T-helper 1 cell (primary cell): ENCODE measurements at places on chromosomes 11 and 22.

GRCh38 chr11:93652161-93652597 lies 9.3 kb upstream of the CEP295 start:
- no peak for DNase-seq

DNA sequence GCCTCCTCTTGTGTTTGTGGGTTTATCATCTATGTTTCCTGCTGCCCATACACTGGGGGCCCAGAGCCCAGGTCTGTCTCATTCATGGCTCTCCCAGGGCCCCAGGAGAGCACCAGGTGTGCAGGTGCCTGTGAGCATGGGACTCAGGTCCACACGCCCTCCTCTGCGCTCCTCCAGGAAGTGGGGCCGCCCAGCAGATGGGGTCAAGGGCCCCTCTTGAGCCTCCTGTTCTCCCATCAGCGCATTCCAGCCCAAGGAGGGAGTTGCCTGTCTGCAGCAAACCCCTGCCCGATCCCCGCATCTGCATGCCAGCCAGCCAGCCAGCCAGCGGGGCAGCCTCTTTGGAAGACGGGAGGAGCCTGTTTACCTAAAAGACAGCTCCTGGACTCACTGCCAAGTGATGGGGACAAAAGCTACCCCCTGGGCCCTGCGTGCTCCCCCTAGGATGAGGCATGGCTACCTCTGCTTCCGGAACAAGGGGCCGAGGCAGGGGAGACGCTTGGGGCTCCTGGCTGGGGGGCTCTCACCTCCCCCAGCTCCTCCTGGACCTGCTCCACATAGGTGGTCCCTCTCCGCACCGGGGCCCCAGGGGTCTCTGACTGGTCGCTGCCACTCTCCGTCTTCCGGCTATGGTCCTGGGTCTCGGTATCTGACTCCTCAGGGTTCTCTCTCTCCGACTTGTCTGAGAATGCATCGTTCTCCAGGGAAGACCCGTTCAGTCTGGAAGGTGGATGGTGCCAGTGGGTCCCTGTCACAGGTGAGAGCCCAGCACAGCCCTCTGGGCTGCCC lies 49.7 kb upstream of the CARS1 start:
- DNase-seq = no peak

DNA sequence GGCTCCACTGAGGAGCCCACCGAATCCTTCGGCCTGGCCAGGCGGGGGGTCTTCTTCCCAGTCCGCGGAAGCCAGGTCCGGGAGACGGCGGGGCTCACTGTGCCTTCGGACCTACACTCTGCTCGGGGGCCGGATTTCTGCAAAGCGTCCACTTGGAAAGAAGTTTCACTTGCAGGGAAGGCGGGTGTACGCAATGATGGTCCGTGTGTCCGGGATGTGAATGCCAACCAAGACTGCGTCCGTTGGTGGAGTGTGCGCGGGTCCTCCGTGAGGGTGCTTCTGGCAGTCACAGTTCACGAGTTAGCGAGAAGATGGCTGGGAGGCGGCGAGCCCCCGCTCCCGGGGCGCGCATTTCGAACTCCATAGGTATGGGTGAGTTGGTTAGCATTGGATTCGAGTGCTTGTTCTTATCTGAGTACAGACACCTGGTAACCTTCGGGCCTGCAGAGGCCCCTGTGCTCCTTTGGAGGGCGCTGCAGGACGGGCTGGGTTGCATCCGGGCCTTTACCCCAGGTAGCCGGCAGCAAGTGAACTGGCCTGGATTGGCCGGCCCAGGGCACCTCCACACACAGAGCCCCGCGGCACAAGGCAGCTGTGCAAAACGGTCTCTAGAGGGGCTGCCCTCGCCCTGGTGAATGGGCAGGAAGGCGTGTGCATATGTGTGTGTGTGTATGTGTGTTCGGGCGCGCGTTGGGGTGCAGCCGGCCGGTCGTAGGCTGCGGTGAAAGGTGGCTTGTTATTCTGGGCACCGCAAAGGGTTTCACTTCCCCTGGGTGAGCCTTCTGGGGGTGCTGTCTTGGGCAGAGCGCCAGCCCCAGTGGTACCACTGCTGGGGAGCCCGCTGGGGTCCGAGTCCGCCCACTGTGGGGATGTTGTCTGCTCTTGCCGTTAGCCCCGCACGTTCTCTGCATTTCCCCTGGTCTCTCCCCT lies 13.3 kb upstream of the CYP2R1 start:
- peak; percentile 51 for DNase-seq

DNA sequence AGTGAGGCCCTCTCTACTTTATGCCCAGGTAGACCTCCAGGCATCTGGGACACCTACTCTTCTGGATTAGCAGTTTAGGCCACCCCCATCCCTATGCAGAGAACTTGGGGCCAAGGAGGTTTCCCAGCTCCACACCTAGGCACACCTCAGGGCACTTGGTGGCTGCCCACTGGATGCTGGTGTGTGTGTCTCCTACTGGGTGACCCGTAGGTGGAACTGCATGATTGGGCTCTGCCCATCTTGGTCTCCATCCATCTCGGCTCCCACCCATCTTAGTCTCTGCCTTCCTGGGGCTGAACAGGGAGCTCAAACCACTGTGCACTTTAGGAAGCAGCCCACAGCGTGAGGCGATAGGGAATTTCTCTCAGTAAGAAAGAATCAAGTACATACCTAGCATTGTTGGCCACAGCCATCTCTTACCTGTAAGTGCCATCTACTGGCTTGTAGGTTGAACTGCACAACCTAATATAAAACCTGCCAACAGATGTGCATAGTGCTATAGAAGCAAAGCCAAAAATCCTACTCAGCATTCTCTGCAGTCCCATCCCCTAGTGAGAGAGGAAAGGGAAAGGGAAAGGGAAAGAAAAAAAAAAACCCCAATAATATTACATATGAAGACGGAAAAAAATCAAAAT lies 61.6 kb upstream of the PTPN5 start:
- no peak for DNase-seq

DNA sequence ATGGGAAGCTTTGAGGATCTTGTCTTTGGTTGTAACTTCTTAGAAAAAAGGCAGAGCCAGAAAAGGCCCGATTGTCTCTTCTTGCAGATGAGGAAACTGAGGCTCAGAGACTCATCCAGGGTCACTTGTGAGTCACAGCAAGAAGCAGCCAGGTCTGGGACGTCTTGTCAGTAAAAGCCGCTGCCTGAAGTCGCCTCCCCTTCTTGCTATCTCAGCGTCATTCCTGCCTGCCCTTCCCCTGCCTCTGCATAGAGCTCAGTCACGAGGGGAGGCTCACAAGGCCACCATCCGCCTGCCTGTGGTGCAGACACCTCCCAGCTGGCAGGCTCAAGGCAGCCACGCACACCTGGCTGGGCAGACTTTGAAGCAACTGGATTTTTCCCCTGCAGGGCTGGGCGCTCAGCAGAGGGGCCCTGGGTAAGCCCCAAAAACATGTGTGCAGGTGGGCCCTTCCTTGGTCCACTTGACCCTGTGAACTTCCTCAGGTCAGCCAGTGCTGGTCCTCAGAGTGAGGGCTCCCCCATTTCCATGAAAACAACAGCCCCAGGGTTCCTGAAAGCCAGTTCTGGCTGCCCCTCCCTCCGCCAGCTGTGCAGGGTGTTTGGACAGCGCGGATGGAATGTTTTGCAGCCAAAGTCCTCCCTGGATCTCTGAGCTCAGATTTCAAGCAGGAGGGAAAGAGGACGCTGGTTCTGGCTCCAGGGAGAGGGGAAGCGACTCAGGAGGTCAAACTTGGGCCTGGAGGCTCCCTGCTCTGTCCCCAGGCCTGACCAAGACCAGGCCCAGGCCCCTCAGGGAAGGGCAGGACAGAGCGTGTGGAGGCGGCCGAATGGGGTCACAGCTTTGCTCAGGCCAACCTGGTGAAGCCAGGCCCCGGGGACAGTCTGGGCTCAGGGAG lies 6.0 kb upstream of the RAB3IL1 start:
- DNase-seq = no peak

DNA sequence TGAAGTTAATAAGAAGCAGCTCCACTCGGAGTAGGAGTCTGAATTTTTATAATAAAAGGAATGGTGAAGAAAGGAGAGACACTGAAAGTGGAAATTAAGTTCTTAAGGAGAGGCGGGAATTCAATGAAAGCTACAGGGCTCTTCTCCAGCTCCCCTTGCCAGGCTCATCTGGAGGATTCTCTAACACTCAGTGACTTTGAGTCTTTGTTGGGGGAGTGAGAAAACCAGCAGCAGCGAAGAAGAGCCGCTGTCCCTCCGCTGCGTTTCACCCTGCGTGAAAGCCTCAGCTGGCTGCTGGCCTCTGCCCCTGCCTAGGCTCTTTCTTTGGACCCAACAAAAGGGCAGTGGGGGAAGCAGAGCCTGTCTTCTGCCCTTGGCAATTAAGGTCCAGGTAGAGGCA lies 113.0 kb downstream of the NTM start:
- no peak for DNase-seq

GRCh38 chr22:36165141-36165540 lies 4.6 kb upstream of the APOL3 start:
- no peak for DNase-seq

- no peak for DNase-seq
Measured at GRCh38 chr11:71185411-71185810, 67.0 kb downstream of the SHANK2 start.

GRCh38 chr11:62710001-62710345 lies 2.5 kb downstream of the GNG3 start:
- no peak for DNase-seq

GRCh38 chr11:61446211-61446651 lies 16.3 kb downstream of the SDHAF2 start:
- DNase-seq = peak; percentile 59

- DNase-seq = peak; percentile 24
Measured at GRCh38 chr11:14075118-14076078, 112.9 kb downstream of the SPON1 start.

- DNase-seq = no peak
Measured at GRCh38 chr11:121671283-121672168, 218.8 kb upstream of the SORL1-AS1 start.

DNA sequence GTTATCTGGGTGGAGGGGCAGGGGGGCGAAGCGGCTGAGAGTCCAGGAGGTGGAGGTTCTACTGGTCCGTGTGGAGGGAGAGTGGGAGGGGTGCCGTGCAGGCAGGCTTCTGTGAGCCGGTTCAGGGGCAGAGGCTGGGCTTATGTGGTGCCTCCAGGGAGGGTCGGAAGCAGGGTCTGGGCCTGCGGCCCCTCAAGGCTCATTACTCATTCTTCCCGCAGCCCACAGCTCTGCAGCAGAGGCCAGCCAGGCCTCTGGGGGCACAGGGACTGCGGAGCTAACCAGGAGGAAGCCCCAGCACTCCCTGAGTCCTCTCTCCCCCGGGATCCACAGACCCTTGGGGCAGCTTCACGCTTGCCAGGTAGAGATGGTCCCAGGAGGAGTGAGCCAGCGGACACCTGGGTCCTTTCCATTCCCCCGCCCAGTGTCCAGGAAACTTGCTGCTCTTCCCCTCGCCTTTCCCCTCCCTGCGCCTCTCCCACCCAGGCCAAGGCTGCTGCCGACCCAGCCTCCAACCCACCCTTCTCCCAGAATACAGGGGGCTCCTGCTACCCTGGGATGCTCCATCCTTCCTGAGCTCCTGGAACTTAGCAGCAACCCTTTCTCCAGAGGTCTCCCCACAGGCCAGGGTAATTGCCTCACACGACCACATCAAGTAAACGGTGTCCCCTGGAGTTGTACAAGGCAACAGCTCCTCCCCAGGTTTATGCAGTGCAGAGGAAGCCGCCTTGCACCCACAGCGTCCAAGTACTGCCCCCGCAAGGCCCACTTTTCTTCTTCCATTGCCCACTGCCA lies 6.3 kb downstream of the NRXN2 start:
- no peak for DNase-seq

DNA sequence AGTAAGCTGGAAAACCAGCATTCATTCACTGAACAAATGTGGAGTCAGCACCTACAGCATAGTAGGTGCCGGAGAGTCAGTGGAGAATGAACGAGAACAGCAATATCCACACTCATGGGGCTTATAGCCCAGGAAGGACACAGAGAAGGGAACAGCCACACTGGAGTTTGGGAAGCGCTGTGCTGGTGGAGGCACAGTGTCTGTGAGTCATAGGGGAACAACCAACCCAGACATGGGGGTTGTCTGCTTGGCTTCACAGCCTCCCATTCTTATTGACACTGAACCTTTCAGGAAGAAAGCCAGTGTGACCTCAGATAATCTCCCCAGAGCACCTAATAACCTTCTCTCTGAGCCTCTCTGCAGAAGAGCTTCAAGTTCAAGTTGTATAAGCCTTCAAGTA lies 56.6 kb upstream of the UBASH3B start:
- DNase-seq = no peak

GRCh38 chr11:44140372-44140771 lies 44.9 kb downstream of the EXT2 start:
- no peak for DNase-seq

DNA sequence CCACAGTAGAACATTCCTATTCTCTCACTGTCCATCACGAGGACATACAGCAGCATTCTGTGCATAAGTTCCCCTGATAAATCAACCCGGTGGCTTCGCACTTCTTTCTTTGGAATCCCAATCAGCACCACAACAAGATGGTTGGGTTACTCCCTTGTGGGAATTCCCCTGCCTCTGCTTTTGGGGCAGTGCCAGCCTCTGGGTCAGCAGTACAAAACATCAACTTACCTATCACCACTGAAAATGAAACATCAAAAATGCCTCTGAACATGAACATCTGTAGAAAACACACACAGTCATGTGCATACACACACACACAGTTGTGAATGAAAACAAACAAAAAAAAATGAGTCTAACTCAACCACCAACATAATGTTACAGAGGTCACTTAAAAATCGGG lies 79.3 kb downstream of the KCNA4 start:
- DNase-seq = no peak
